Stimulated activated CD4-positive, alpha-beta T cell treated with anti-CD3 and anti-CD28 coated beads, Interleukin-1b, Interleukin-23, amount 100 ng/mL, for 1 hour (primary cell): ENCODE measurements at places on chromosomes 16 and 17.

DNA sequence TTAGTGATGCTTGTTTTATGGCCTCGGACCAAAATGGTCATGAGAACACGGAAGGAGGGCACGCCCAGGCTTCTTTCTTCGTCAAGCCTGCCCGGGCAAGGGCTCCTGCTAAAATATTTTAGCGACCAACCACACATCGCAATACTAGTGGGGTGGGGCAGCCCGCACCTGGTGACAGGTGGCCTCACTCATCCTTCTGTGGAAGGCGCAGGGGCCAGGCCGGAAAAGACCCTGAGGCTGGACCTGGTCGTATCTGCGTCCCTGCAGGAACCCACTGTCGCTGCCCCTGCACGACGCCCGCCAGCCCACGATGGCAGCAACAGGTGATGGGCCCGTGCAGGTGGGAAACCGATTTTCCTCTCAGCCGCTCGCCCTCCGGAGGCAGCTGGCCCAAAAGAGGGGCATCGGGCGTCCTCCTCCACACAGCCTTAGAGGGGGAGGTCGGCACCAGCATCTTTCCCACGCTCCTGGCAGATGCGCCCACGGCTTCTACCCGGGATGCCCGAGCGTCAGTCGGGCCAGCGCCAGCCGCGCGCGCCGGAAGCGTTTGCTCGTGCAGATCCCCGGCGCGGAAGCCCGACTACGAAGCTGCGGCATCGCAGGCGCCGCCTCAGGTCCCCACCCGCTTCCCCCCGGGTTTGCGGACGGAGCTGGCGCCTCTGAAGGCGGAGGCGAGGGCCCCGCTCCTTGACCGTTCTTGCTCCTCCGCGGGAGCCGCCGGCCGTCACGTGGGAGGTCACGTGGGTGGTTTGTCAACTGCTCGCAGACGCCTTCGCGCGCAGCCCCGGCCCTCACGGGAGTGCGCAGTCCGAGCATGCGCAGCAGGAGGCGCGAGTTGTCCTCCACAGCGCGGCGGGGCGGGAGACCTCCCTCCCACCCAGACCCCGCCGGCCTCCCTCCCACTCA is 22.8 kb upstream of the FOXK2 start:
- peak; percentile 69 for DNase-seq

DNA sequence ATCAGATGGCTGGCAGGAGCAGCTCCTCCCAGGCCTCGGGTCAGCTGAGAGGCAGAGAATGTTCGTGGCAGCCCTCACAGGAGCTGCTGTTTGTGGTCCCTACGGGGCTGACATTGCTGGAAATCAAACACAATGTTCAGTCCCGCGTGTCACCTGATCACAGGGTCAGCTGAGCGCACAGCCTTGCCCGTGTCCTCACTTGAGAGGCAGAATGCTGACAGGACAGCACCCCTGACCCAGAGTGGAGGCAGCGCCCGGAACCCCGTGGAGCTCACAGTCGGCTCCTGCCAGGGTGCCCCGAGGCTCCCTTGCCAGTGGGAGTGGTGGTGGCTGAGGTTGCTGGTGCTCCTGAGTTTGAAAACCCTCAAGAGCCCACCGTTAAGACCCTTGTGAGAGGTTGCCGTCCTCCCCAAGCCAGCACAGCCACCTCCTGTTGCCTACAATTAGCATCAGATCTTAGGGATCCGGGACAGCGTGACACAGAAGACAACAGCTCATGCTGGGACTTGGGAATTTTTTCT is 3.6 kb upstream of the CHMP6 start:
- no peak for DNase-seq

GRCh38 chr16:70430667-70431536 is 8.0 kb downstream of the ST3GAL2 start:
- DNase-seq = no peak

- no peak for DNase-seq
Measured at GRCh38 chr17:27535178-27535928, 79.1 kb downstream of the KSR1 start.

DNA sequence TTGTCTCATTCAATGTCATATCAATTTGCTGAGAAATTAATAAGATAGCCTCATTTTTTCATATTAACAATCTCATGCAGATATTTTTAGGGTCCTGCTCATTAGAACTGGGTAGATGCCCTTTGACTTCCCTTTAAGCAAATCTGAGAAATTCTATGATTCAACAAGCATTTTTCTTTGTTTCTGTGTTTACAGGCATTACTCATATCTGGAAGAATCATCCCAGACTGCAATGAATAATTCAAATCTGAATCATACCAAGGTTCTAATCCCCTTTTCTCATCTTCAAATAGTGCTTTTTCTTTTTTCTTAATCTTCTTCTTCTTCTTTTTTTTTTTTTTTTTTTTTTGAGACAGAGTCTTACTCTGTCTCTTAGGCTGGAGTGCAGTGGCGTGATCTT is 69.2 kb upstream of the KIFC3 start:
- DNase-seq = no peak

DNA sequence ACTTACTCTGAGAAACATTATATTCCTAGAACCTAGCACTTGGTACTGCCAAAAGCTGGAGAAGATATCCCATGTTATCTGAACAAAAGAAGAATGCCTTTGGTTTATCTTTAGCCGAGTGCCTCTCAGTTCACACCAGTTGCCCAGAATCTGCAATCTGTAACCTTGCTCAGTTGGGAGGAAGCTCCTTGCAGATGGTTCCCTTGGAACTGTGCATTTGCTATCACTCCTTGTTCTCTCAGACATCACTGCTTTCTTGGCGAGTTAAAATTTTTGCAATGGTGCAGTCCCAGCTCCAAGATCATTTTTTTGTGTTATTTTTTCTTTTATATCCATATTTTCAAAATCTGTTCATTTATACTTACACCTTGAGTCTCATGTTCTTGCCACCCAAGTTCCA is 446.5 kb downstream of the KCNJ2 start:
- DNase-seq = no peak

DNA sequence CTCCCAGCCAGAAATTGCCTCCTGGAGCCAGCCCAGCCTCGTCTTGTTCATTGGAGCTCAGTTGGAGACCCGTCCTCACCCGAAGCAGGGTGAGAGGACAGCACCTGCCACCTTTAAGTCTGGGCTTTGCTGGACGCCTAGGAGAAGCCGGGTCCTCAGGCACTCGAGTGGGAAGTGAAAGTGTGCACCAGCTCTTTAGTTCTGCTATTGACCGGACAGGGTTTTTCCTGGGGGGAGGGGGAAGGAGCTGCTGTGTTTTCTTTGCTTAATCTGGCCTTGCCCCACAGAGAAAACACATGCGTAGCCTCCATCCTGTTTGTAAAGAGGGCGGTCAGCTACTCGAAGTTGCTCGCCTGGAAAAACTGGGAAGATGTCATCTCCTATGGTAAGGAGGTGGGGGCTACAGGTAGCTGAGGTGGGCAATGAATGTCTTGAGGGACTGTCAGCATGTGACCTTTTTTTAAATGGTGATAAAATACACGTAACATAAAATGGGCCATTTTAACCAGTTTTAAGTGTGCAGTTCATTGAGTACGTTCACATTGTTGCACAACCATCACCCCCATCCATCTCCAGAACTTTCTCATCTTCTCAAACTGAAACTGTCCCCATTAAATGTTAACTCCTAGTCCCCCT is 34.4 kb downstream of the CMIP start:
- no peak for DNase-seq

- DNase-seq = no peak
Measured at GRCh38 chr17:50314456-50315011, 31.4 kb upstream of the XYLT2 start.

GRCh38 chr17:50815400-50815799 is 20.0 kb upstream of the WFIKKN2 start:
- no peak for DNase-seq

DNA sequence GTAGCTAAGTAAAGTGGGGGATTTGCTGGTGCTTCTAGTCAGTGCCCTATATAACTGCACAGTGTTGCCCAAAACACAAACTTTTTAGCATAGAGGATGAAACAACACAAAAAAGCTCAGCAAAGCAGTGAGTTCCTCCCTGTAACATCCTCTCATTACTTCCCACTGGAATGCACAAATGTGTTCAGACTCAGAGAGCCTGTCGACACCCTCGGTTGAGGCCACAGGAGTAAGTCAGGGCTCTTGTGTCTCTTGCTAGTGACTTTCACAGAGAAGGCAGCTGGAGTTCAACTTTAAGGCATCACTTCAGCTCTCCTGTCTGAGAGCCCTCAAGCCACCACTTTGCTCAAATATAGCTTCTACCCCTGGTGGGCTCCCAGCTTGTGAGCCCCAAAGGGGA is 107.2 kb upstream of the NETO2 start:
- DNase-seq = no peak

GRCh38 chr17:19456016-19456927 is 45.2 kb downstream of the RNF112 start:
- no peak for DNase-seq

DNA sequence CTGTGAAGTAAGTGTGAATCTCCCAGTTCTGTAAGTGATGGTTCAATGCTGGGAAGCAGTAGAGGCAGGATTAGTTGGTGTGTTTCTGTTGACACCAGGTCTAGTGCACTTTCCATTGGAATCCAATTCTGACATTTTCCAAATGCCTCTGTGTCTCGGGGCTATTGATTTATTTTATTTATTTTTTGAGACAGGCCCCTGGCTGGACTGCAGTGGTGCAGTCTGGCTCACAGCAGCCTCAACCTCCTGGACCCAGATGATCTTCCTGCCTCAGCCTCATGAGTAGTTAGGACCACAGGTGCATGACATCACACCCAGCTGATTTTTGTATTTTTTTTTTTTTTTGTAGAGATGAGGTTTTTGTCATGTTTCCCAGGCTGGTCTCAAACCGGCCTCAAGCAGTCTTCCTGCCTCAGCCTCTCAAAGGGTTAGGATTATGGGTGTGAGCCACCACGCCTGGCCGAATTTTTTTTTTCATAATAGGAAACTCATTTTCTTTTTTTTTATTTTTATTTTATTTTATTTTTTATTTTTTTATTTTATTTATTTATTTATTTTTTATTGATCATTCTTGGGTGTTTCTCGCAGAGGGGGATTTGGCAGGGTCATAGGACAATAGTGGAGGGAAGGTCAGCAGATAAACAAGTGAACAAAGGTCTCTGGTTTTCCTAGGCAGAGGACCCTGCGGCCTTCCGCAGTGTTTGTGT is 61.7 kb downstream of the YPEL2 start:
- no peak for DNase-seq

GRCh38 chr17:64024781-64025731 is 4.6 kb upstream of the ICAM2 start:
- no peak for DNase-seq

DNA sequence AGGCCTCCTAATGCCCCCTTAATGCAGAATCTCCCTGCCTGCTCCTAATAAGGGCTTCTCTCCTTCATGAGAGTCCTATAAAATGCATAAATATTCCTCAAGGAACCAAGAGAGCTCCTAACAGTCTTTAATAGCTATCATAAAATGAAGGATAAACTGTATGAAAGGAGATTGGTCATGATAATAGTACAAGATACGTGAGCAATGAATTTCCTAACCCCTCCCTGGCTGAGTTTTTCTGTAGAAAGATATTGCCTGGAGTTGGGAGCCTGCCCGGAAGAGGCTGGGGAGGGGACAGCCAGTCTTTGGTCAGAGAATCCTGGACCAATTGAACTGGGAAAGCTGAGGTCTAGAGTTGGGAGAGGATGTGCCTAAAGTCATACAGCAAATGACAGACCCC is 321.9 kb upstream of the CDH5 start:
- DNase-seq = no peak

DNA sequence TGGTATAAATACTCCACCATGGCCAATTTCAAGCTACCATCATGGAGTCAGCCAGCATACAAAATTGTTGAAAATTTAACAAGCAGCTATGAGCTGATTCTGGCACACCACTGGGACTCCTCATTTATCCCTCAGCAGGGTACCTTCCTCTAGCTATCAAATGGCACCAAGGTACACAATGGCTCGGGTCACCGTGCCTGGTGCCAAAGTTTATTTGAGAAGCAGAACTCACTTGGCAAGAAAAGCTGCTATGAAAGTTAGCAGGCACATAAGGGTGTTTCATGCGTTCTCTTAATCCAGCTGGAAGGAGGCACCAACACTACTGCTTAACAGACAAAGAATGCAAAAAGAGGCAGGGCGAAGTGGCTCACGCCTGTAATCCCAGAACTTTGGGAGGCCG is 51.6 kb downstream of the IKZF3 start:
- DNase-seq = no peak

- no peak for DNase-seq
Measured at GRCh38 chr16:59047114-59047513, 313.0 kb upstream of the GOT2 start.
